ENCODE measurements at places on chromosomes 4 and X.

- no peak for DNase-seq
These were observed 261.4 kb downstream of the LDB2 start for GRCh38 chr4:16636912-16637630.

GRCh38 chrX:96650023-96650422 lies 34.6 kb upstream of the DIAPH2 start:
- no peak for DNase-seq

GRCh38 chrX:104137496-104137895 lies 19.3 kb downstream of the SLC25A53 start:
- no peak for DNase-seq

- DNase-seq: no peak
These were observed 21.0 kb upstream of the THOC2 start for GRCh38 chrX:123753656-123754350.

GRCh38 chr4:123573866-123574508 lies 177.4 kb downstream of the SPRY1 start:
- no peak for DNase-seq

DNA sequence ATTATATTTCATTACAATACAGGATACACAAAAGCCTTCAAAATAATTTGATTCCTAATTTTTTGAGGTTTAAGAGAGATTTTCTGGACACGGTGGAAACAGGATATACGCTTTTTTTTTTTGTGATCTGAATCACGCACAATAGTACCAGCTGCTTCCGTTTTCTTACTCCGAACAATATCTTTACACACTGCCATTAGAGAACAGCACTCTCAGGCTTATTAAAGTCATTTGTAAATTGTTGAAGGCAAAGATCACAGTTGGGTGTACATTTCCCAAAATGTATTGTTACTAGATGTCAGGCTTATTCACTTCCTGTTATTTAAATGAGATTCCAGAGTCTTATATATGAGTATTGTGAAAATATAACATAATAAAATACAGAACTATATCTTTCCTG lies 71.5 kb downstream of the TMEM47 start:
- no peak for DNase-seq

- DNase-seq: no peak
These were observed 70.2 kb downstream of the TBL1X start for GRCh38 chrX:9535101-9535500.
